ENCODE measurements at places on chromosomes 2 and 18.
A peak's percentile ranks its signal among the peaks of the same experiment; 100 is the strongest.

DNA sequence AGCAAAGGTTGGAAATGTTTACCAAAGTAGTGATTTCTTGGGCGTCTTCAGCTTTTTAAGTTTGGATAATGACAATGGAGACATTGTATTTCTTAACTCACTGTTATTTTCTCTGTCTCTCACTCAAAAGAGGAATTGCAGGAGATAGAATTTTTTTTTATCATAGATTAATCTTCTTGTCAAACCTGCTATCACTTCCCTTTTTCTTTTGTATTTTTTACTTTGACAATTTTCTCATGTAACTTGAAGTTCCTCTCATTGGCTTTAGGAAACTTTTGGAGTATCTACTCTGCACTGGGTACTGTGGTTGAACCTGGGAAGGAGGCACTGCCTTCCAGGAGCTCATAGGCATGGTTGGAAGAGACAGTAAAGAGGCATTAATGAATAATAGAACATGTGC, 489.1 kb downstream of the CNTNAP5 start:
- no peaks in the 10 kb centered on the region for H3K4me1 ChIP-seq
- peaks cover 11% of the 10 kb centered on the region for H3K36me3 ChIP-seq
- no peak for DNase-seq
- no peaks in the 10 kb centered on the region for H3K27me3 ChIP-seq
- no peak overlapping the region for H3K4me3 ChIP-seq
- H3K27ac ChIP-seq: no peak overlapping the region

DNA sequence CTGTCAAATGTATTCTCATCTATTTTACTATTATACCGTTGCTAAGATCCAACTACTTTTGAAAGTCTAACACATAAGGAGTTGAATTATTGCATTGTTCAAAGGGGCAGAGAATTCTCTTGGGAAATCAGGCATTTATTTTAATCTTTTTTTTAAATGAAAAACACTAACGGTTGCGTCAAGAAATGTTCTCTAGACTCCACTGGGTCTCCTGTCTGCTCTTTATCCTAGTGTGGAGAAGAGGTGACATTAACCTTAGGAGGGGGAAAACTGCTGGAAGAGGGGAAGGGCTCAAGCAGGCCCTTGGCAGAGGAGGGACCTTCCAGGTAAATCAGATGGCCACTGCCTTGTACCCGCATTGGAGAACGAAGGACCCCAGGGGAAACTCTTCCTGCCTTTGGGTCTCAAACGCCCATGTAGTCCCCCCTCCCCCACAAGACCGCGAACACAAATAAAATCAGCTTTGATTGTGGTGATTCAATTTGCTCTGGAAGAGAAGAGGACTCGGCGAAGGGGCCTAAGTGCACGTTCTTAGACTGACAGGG, 1.1 kb upstream of the APCDD1 start:
- peak overlapping the region; percentile 73 for H3K4me3 ChIP-seq
- no peaks in the 10 kb centered on the region for H3K36me3 ChIP-seq
- peaks cover 19% of the 10 kb centered on the region for H3K4me1 ChIP-seq
- peaks cover 54% of the 10 kb centered on the region for H3K27me3 ChIP-seq
- DNase-seq: no peak
- no peak overlapping the region for H3K27ac ChIP-seq

DNA sequence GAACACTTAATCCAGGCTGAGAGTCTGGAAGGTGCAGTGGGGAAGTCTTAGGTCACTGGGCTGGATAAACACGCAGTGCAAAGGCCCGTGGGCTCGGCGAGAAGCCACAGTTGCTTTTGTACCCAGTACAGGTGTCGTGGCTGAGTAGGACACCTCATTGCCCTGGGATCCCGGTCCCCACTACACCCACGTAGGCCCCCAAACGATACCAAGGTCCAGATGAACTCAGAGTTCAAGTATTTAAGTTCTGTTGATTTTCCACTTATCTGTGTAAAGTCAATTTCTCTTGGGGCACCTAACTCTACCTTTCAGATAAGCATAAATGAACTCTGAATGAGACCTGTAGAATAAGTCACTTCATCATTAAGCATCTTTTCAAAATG, 302.0 kb downstream of the PIEZO2 start:
- H3K27me3 ChIP-seq: no peaks in the 10 kb centered on the region
- no peak for DNase-seq
- H3K4me1 ChIP-seq: peaks cover 37% of the 10 kb centered on the region
- peaks cover 8% of the 10 kb centered on the region for H3K36me3 ChIP-seq
- H3K4me3 ChIP-seq: no peak overlapping the region

DNA sequence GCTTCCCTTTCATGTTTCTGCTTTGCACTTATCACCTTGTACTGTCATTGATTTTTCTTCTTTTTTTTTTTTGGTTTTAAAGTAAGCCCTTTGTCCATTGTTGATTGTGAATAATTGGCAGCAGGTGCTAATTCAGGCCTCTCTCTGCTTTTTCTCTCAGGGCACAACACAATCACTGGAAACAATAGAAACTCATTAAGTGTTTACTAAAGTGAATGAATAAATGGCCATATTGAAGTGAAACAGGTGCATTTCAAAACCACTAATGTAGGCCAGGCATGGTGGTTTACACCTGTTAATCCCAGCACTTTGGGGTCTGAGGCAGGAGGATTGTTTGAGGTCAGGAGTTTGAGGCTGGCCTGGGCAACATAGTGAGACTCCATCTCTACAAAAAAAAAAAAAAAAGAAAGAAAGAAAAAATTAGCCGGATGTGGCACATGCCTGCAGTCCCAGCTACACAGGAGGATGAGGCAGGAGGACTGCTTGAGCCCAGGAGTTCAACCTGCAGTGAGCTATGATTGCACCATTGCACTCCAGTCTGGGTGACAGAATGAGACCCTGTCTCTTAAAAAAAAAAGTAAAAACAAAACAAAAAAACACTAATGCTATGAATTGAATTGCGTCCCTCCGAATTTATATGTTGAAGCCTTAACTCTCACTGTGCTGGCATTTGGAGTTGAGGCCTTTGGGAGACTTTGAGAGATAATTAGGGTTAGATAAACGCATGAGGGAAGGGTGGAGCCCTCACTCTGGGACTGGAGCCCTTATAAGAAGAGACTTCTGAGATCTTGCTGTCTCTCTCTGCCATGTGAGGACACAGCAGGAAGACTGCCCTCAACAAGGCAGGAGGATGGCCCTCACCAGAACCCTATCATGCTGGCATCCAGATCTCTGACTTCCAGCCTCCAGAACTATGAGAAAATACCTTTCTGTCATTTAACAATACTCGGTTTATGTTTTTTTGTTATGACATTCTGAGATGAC, 19.9 kb downstream of the SLC38A11 start:
- no peak overlapping the region for H3K4me3 ChIP-seq
- H3K27ac ChIP-seq: no peak overlapping the region
- H3K4me1 ChIP-seq: peaks cover 9% of the 10 kb centered on the region
- no peaks in the 10 kb centered on the region for H3K36me3 ChIP-seq
- DNase-seq: no peak

GRCh38 chr2:13255485-13255884, 538.7 kb downstream of the TRIB2 start:
- no peak overlapping the region for H3K27ac ChIP-seq
- H3K4me1 ChIP-seq: no peaks in the 10 kb centered on the region
- no peaks in the 10 kb centered on the region for H3K27me3 ChIP-seq
- no peaks in the 10 kb centered on the region for H3K36me3 ChIP-seq
- no peak for DNase-seq
- no peak overlapping the region for H3K4me3 ChIP-seq

GRCh38 chr18:32048507-32049091, 30.0 kb downstream of the RNF125 start:
- H3K4me1 ChIP-seq: peaks cover 7% of the 10 kb centered on the region
- peak overlapping the region; percentile 55 for H3K27ac ChIP-seq
- DNase-seq: no peak
- no peak overlapping the region for H3K4me3 ChIP-seq
- H3K27me3 ChIP-seq: no peaks in the 10 kb centered on the region
- peaks cover 19% of the 10 kb centered on the region for H3K36me3 ChIP-seq

DNA sequence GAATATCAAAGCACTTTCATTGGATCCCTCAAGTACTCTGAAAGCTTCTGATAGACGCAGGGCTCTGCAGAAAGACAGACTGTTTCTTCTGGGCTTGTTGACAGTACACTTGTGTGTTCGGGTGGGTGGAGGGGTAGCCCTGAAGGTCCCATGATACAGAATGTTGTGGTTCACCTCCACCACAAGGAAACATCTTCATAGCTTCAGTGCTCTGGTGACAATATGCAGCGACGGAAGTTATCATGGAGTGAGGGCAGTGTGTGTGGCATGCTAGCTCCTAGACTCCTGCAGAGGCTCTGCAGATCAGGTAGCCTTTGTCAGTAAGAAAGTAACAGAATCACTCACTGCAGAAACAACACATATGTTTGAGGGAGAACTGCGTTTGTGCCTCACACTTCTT, 90.7 kb downstream of the MEIS1 start:
- no peak for DNase-seq
- H3K36me3 ChIP-seq: no peaks in the 10 kb centered on the region
- no peaks in the 10 kb centered on the region for H3K27me3 ChIP-seq
- peaks cover 27% of the 10 kb centered on the region for H3K4me1 ChIP-seq

GRCh38 chr2:178317811-178318210, 123.5 kb downstream of the OSBPL6 start:
- H3K27ac ChIP-seq: no peak overlapping the region
- H3K4me1 ChIP-seq: no peaks in the 10 kb centered on the region
- H3K27me3 ChIP-seq: no peaks in the 10 kb centered on the region
- no peak for DNase-seq

GRCh38 chr18:35514283-35514682, 16.5 kb upstream of the INO80C start:
- no peak overlapping the region for H3K4me3 ChIP-seq
- no peaks in the 10 kb centered on the region for H3K27me3 ChIP-seq
- H3K36me3 ChIP-seq: no peaks in the 10 kb centered on the region
- no peak overlapping the region for H3K27ac ChIP-seq

DNA sequence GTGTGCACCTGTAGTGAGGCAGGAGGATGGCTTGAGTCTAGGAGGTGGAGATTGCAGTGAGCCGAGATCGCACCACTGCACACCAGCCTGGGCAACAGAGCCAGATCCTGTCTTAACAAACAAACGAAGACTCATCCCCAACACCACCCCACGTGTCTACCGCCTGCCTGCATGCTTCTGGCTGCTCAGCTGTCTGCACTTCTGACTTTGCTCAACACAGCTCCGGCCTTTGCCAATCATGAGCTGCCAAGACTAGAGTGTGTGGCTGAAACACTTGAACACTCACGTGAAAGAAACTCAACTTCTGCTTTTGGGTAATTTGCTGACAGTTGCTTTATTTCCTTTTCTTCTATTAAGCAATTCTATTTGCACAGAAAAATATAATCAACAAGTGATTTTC, 32.1 kb upstream of the SP3 start:
- H3K27me3 ChIP-seq: no peaks in the 10 kb centered on the region
- H3K4me1 ChIP-seq: no peaks in the 10 kb centered on the region
- DNase-seq: no peak

DNA sequence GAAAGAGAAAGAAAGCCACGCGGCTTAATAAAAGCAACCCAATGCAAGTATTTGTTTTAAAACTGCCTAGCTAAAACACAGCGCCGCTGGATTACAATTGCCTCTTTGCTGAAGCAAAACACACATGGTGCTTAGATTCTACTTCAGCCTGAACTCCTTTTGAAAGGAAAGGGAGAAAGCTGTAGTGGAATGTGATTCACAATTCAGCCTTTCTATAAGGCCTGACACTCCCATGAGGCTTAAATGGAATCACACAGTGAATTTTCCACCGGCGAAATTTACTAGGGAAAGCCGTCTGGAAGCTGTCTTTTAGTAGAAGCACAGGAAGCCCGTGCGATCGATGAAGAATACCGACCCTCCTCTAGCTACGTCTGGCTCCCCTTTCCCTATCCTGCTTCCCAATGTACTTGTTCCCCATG, 348.0 kb downstream of the DLGAP1 start:
- no peak for DNase-seq
- H3K36me3 ChIP-seq: peaks cover 4% of the 10 kb centered on the region
- no peaks in the 10 kb centered on the region for H3K27me3 ChIP-seq
- H3K4me3 ChIP-seq: no peak overlapping the region
- H3K27ac ChIP-seq: peak overlapping the region; percentile 73
- peaks cover 27% of the 10 kb centered on the region for H3K4me1 ChIP-seq

DNA sequence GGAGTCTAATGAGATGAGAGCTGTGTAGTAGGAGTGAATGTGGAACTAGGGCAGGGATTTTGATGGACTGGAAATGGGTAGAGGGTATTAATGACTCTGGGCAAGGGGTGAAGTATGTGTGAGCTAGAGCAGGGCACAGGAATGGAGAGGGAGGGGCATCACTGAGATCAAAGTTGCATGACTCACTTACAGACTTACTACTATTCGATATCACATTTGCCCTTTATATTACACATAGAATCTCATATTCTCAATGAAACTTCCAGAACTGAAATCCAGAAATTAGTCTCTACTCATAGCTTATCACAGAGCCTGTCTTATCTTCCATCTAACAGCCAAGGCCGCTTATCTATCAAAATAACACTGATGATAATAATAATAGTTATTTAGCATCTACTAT, 20.0 kb upstream of the ITGB6 start:
- no peaks in the 10 kb centered on the region for H3K27me3 ChIP-seq
- no peak overlapping the region for H3K4me3 ChIP-seq
- DNase-seq: no peak
- H3K27ac ChIP-seq: no peak overlapping the region
- H3K36me3 ChIP-seq: no peaks in the 10 kb centered on the region
- H3K4me1 ChIP-seq: peaks cover 14% of the 10 kb centered on the region

- H3K27me3 ChIP-seq: no peaks in the 10 kb centered on the region
- H3K4me3 ChIP-seq: no peak overlapping the region
- H3K36me3 ChIP-seq: 0 out of 2 replicates have a peak, but pooled peaks cover 3% of the 10 kb centered on the region
- no peaks in the 10 kb centered on the region for H3K4me1 ChIP-seq
Measured at GRCh38 chr2:171551836-171552235, 29.6 kb downstream of the CYBRD1 start.

- H3K36me3 ChIP-seq: no peaks in the 10 kb centered on the region
- H3K4me3 ChIP-seq: no peak overlapping the region
- no peaks in the 10 kb centered on the region for H3K27me3 ChIP-seq
- no peak for DNase-seq
- H3K27ac ChIP-seq: no peak overlapping the region
Measured at GRCh38 chr2:239636808-239637207, 236.0 kb upstream of the HDAC4 start.

DNA sequence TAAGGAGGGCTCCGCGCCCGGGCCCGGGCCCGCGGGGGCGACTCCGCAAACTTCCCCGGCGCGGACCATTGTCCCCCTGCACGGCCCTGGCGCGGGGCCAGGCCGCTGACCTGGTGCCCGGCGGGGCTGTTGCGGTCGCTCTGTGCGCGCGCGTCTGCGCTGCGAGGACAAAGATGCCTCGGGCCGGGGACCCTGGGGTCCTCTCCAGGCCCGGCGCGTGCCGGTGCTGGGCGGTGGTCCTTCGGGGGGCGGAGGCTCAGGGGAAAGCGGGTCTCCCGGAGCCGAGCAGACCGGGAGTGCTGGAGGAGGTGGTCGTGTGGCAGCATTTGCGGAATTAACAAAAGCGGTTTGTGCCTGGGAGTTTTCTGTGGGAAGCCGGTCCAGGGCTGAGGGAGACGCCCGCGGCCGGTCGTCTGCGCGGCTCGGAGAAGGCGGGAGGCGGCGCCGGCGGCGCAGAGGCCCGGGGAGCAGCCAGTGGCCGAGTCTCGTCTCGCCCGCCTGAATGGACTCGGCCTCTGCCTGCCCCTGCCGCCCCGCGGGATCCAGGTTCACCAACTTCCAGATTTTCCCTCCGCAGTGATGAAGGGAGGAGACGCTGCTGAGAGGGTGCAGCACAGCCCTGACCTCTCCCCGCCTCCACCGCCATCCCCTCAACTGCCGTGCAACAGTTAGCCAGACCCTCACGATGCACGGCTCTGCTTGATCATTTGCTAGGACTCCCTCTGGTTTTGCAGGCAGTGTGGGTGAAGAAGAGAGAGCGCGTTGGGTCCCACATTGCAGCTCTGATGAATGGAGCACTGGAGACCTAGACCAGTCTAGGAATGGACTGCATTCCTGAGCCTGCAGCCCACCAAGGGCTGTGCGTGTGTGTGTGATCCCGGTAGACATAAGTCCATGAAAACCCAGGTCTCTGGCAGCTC, 705 bp downstream of the EFR3B start:
- H3K4me1 ChIP-seq: peaks cover 32% of the 10 kb centered on the region
- peaks cover 44% of the 10 kb centered on the region for H3K27me3 ChIP-seq
- peak; percentile 52 for DNase-seq
- H3K4me3 ChIP-seq: peak overlapping the region; percentile 86
